LHCN-M2 (cell line): ENCODE measurements at places on chromosomes 3 and 15. TPM values are rescaled to one million over a fixed set of nuclear protein-coding genes. Genes with fewer than 3 reads are reported as not detected.

EOMES gene
- total RNA-seq: not detected in 2 replicates

HGD gene
- total RNA-seq: 0.06 TPM in 2 replicates

ANKDD1A gene
- total RNA-seq: 1.9 and 2.8 TPM in 2 replicates

RLBP1 gene
- total RNA-seq: not detected in 2 replicates

SPSB4 gene
- 0.52 and 0.58 TPM in 2 replicates for total RNA-seq
